ENCODE measurements at places on chromosomes 3 and 15.
A peak's percentile ranks its signal among the peaks of the same experiment; 100 is the strongest.

- DNase-seq = no peak
These were observed 35.1 kb downstream of the SLC25A26 start for GRCh38 chr3:66255865-66256264.

- DNase-seq = no peak
These were observed 23.4 kb upstream of the DYNC1LI1 start for GRCh38 chr3:32593903-32594525.

DNA sequence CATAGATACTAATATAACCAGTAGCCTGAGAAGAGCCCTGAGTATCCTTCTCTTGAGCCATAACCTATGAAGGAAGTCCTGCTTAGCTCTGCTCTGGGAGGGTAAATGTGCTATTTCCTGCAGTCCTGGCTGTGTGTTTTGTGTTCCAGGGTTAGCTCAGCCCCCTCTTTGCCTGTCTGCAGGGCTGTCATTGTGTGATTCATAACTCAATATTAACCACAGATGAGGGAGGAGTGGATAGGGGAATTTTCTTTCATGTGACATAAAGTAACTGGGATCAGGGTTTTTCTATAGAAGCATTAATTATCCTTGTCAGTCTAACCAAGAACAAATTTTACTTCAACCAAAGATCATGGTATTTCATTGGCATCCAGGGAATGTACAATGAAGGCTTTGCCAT is 183.3 kb upstream of the ZBTB20 start:
- DNase-seq = no peak

DNA sequence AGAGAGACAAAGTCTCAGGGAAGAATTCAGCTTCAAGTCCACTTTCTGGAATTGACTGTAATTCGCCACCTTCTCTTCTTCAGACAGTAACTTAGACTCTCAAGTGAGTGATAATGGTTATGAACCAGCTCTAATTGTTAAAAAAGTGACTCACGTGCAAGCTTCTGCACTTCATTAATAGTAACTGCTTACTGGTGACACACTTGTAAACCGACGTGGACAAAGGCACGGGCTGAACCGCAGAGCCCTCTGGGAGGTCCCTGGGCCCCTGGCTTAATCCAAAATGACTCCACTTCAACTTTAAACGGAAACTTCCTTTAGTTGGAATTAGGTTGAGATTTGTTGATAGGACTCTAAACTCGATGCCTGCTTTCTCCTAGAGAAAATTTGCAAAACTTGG is 17.0 kb downstream of the MUC4 start:
- DNase-seq = no peak

DNA sequence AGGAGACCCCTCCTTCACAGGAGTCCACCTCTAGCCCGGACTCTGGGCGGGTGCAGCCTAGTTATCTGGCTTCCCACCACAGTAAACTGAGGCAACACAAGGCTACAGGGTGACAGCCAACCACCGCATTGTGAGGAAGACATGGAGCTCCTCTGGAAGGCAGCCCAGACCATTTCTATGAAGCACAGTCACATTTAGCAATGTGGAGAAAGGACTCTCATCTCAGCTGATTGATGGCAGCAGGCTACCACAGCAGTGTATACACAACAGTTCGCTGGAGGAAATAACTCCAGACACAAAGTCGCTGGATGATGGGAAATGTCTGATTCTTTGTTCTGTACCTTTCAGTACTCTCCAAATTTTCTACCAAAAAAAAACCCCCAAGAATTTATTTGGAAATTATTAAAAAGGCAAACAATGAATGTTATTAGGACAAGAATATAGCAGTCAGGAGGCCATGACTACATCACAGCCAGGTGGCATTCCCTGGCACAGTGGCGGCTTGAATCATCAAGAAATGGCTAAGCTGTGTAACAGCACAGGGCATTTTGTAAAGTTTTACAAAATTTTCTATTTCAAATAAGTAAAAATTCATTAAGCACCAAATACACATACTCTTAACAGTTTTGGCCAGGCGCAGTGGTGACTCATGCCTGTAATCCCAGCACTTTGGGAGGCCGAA is 40.1 kb downstream of the FAN1 start:
- no peak for DNase-seq

DNA sequence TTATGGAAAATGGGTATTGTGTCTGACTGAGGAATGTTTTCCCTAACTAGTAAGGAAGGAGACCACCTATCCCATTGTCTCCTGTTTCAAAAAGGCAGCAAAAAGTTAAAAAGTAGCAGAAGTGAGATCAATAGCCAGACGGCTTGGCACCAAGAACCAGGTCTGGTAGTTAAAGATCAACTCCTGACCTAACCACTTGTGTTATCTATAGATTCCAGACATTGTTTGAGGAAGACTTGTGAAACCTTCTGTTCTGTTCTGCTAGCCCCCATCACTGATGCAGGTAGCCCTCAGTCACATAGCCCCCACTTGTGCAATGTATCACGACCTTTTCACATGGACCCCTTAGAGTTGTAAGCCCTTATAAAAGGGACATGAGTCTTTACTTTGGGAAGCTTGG is 46.3 kb upstream of the C2CD4B start:
- no peak for DNase-seq

DNA sequence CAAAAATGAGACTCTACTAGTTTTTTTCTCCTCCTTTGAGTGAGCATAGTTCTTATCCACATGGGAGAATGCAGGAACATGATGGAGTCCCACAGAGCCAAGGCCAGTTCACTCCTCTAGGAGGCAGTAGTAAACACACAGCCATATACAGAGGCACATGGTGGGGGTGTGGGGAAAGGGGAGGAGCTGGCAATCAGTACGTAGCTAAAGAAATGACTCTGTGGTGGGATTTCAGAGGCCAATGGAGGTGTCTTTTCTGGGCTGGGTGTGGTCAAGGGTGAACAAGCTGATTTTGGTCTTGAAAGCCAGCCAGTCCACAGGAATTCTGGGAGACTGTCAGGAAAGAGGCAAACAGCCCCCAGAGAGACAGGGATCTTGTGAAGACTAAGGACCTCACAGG is 6.6 kb upstream of the RAB11A start:
- DNase-seq = peak; percentile 66

DNA sequence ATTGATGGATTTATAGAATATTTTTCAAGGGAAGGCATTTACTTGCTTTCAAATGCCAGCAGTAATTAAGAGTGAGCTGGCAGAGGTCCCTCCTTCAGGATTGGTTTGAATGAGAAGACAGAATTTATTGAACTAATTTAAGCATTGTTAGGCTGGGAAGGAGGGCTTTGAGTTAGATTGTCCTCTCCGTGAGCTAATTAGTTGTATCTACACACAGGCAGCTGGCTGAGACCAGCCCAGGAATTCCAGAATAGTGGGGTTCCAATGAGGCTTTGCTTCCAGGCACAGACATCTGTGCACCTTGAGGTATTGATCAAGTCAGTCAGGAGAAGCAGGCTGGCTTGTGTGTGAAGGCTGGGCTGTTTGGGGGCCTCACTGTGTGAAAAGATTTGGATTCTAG is 124.0 kb upstream of the WNT5A start:
- no peak for DNase-seq
